Activated CD8-positive, alpha-beta memory T cell treated with anti-CD3 and anti-CD28 coated beads for 4 hours (primary cell): ENCODE measurements at places on chromosomes 2 and 18.

DNA sequence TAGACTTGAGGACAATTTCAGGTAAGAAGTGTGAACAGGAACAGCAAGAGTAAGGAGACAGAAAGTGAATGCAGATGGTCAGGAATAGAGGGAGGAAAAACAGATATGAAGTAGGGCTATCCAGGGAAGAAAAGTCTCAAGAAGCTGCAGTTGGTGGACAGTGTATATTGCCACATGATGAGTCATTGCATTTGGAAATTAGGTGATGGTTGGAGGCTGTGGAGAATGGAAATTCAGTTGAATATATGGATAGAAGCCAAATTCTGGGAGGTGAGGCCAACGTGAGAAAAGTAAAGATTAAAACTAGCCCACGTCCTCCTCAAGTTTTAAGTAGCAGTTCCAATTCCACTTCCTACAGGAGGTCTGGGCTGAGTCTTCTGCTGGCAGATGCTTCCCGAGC, 158.4 kb downstream of the UBE2E3 start:
- no peak for DNase-seq

DNA sequence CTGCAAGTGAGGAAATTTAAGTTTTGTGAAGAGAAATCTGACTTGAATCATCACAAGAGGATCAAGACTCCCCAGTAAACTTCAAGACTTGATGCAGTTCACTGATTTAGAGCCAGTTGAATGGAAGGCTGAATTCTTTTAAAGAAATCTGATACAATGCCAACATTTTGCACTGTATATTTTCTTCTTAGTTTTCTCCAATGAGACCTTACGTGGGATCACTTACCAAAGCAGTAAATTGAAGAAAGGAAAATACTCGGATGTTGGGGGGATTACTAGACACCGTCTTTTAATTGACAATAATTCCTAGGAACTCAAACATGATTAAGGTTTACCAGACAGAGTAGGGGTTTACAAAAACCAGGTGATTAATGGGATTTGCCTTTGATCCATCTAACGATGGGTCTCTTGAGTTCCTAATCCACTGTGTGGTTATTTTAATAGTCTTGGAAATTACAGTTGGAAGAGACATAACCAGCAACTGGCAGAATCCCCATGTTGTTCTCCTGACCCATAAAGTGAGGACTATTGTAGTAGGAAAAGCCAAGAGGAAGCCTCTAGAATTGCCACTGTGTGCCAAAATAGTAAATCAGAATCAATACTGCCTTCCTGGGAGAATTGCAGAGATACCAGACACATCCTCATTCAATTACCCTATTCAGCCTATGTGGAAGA, 354.5 kb downstream of the PID1 start:
- no peak for DNase-seq

DNA sequence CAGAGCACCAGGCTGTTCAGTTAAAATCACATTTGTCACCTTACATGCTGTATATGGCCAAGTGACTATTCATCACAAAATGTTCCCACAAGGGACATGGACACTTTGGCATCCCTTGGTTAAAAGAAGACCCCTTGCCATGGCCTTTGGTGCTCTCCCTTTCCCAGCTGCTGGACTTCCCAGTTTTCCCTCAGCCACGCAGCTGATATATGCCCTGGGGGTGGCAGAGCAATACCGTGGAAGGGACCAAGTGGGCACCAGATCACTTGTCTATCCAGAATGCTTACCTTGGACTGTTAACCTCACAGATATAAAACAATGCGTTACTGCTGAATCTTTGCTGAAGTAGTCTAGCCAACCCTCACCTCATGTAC, 35.3 kb downstream of the PAIP2B start:
- no peak for DNase-seq

GRCh38 chr2:85420536-85421259, 2.2 kb downstream of the SH2D6 start:
- DNase-seq, result peak; percentile 75

DNA sequence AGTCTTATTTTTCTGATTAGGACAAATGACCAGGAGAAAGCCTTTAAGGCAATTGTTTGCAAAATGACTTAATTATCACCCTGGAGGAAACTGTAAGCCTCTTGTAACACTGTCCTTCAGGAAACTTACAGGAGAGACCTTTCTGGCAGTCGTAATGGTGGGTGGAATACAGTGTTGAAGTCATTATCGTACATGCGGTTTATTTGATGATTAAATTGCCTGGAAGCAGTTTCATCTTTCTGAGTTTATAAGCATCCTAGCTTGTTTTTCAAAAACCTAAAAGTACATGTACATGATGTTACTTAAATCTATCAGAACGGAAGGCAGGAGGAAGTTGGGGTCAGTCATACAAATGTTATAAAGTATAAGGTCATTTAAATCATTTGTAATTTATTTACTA, 86.2 kb upstream of the RAB27B start:
- no peak for DNase-seq

- DNase-seq, result peak; percentile 78
These were observed 109.7 kb downstream of the B3GNT2 start for GRCh38 chr2:62305421-62306176.

DNA sequence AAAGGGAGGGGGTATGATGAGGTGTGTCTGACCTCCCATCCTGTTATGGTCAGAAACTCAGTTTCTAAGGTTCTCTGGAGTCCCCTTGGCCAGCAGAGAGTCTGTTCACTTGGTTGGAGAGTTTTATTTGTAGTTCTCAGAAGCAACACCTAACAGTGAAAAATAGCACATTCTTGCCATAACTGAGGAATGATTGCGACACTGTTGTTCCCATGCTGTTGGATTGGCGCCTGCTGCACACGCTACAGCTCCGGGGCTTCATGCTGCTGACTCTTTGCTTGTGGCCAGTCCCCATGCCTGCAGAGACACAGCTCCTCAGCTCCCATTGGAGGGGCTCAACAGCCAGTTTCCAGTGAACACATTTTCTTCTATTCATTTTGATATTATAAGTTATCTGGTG, 42.1 kb downstream of the TPGS2 start:
- DNase-seq, result no peak

DNA sequence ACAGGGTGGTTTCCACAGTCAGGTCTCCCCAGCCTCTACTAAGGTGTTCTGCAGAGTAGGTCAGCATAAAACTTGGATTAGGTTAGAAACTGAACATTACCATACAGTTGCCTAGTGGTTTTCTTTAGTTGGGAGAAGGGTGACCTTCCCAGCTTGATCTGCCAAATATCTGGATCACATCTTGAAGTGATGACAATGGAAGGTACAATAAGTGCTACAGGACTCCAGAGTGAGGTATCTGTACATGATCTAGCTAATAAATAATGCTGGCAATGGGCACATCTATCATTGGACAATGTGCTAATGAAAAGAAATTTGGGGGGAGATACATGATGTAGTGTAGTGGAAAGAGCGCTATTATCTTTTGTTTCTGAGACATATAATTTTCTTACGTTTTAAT, 54.6 kb upstream of the ACVR1 start:
- no peak for DNase-seq

- no peak for DNase-seq
These were observed 1.3 kb downstream of the AOX1 start for GRCh38 chr2:200587007-200587616.

- no peak for DNase-seq
These were observed 41.8 kb downstream of the UBXN4 start for GRCh38 chr2:135783439-135783838.

DNA sequence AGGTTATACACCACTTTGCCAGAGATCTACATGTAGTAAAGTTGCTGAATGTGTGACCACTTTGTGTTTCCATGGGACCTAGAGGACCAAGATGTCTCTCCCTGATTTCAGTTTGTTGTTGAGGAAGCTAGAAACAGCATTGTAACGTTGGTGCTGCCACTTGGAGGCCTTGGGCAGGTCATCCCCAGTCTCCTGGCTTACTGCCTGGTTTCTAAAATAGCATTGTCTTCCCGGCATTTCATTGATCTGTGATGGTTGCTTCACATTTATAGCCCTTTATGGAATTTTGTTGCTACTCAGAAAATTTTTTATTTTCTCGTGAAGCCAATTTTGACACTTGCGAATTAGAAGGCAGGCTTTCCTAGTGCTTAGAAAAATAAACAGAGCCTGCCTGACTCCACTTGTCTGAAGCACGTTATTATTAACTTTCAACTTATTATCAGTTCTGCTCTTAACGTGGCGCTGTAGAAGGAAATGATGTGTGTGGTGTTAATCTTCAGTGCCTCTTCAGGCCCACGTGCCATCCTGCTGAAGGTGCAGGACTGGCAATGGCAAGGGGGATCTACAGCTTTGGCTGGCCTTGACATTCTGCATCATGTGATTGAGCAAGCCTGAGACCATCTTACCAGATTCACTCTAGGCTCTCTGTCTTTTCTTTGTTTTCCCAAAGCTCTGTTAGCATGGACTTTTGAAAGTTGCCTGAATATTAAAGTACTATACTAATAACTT, 59.9 kb downstream of the INPP4A start:
- DNase-seq, result no peak
